ENCODE measurements at places on chromosomes 2 and 18.

GRCh38 chr2:241746084-241746483, 11.7 kb downstream of the D2HGDH start:
- DNase-seq = no peak

- DNase-seq = no peak
Observed at GRCh38 chr2:29253-29652, 17.1 kb downstream of the FAM110C start.

- DNase-seq = no peak
Observed at GRCh38 chr18:35443847-35444246, 53.9 kb downstream of the INO80C start.

- DNase-seq = no peak
Observed at GRCh38 chr2:230765611-230766300, 53.1 kb downstream of the CAB39 start.

DNA sequence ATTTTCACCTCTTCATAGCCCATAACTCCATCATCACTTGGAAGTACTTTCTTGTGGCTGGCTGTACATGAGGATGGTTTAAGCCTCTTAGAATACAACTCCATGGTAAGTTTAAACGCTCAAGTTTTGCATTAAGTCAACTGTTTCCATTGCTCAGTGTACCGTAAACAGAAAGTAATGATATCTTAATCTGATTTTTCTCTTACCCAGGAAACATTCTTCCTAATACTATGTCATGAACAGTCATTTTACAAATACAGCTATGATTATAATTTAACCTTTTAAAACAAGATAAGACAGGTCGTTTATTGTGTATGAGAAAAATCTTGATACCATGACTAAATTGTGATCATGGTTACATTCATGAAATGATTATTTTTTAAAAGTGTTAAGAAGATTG, 11.6 kb upstream of the DYNC2LI1 start:
- DNase-seq = no peak

- DNase-seq = no peak
Observed at GRCh38 chr18:47936952-47937351, 6.5 kb upstream of the SMAD2 start.

Measured in NCI-H1436 treated with DMSO at 0.1 percent for 48 hours (cell line).